Activated T-cell treated with anti-CD3 and anti-CD28 coated beads, Interleukin-2, amount 50 U/mL, for 72 hours (primary cell): ENCODE measurements at places on chromosomes 13 and 19. TPM values are rescaled to one million over a fixed set of nuclear protein-coding genes. Genes with fewer than 3 reads are reported as not detected.

CD70 gene
- total RNA-seq: 31.5 TPM

IRGC gene
- total RNA-seq: not detected

FGF14 gene
- total RNA-seq: 0.23 TPM

NLRP4 gene
- not detected for total RNA-seq

CABP5 gene
- total RNA-seq: not detected

ELSPBP1 gene
- not detected for total RNA-seq

INTS6 gene
- 94.5 TPM for total RNA-seq
